ENCODE measurements at places on chromosomes 12 and 14.

DNA sequence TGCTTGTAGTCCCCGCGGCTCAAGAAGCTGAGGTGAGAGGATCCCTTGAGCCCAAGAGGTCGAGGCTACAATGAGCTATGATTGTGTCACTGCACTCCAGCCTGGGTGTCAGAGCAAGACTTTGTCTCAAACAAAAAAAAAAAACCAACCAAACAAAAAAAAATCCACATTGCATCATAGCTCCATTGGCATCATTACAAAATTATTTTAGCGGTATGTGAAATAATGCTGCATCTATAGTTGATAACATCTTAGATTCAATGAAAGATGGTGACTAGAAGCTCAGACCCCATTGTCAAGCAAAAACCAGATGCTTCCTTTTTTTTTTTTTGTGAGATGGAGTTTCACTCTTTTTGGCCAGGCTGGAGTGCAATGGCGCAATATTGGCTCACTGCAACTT, 14.8 kb upstream of the PTHLH start:
- no peak for DNase-seq

GRCh38 chr12:100554608-100555077, 18.8 kb upstream of the GAS2L3 start:
- no peak for DNase-seq

- no peak for DNase-seq
Measured at GRCh38 chr12:125983784-125984500, 918.7 kb downstream of the AACS start.

GRCh38 chr14:35134329-35135123, 12.2 kb downstream of the PRORP start:
- DNase-seq = no peak

DNA sequence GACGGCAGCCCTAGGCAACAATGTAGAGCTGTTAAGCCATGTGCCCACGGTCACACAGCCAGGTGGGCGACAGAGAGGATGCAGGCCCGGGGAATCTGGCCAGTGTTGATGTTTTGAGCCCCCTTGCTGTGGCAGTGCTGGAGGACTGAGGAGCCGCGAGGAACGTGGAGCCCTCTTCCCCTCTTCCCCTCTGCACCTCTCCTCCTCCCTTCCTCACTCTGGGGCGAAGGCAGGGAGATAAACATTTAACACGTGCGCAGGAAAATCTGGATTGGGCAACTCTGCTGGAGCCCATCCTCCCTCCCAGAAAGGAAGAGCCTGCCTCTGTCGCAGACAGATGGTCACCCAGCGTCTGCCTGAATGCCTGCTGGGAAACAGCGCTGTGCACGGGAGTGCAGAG, 376.8 kb downstream of the FUT8 start:
- no peak for DNase-seq
